ENCODE measurements at places on chromosomes 7 and 10.
A peak's percentile ranks its signal among the peaks of the same experiment; 100 is the strongest.

DNA sequence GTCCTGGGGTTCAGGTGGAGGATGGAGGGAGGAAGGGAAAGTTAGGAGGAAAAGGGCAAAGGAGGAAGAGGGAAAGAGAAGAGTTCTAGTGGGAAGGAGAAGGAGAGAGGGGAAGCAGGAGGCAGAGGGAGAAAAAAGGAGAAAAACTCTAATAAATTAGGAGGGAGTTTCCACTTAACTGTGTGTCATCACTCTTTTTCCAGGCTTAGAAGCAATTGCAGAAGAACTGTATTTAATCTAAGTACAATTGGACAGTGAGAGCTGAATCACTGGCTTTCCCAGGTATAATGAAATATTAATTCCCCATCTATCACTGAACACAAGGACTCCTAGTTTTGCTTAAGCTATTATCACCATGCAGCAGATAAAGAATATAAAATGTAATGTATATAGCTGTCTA lies 76.8 kb downstream of the CREB3L2 start:
- DNase-seq, result no peak

DNA sequence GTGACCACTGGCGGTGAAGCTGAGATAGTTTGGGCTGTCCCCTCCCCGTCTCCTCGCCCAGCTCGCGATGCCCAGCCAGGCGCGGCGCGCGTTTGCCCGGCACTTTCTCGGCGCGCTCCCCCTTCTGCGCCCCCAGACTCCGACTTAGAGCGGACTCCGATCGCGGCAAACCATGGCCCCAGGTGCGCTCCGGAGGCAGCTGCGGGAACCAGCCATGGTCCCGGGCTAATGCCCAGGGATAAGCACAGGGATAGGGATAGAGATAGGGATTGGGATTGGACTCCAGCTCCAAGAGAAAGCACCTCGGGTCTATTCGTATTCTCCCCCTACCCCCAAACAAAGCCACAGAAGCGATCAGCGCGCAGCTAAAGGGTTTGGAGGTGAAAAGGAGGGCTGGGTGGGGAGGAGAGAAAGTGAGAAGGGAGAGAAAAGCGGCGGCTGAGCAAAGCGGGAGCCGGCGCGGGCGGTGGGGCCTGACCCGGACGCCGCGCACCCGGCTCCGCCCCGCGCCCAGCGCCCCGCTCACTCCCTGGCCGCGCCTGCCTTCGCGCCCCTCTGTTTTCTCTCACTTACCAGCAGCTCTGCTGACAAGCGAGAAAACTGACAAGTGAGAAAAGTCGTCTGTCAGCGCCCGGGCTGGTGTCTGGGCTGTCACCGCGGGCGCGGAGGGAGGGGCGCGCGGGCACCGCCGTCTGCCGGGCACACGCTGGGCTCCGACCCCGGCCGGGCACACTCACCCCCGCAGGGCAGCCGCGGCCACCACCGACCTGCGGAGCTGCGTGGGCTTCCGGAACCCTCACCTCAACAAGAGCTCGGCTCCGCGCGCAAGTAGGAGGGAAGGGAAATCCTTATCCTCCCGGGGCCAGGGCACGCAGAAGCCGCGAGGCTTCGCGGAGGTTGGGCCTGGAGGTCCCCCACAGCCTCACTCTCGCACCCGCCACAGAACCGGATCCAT lies at the start of gene PDE1C:
Gene PDE1C (minus strand): TSS at position 2 of the 955 bp plus-strand sequence.
- no peak for DNase-seq

DNA sequence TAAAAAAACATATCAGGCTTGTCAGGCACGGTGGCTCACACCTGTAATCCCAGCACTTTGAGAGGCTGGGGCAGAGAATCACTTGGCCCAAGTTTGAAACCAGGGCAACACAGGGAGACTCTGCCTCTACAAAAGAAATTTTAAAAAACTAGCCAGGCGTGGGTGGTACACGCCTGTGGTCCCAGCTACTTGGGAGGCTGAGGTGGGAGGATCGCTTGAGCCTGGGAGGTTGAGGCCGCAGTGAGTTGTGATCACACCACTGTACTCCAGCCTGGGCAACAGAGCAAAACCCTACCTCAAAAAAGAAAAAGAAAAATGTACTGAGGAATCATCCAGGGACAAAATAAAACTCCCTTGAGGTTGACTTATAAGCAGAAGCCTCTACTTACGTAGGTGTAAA lies 149.9 kb upstream of the KLF14 start:
- no peak for DNase-seq

GRCh38 chr10:117472872-117473271 lies 69.7 kb upstream of the EMX2 start:
- DNase-seq, result no peak

- no peak for DNase-seq
Measured at GRCh38 chr10:31623947-31624346, 304.7 kb downstream of the ARHGAP12 start.

GRCh38 chr10:44233561-44234482 lies 151.1 kb downstream of the CXCL12 start:
- no peak for DNase-seq

DNA sequence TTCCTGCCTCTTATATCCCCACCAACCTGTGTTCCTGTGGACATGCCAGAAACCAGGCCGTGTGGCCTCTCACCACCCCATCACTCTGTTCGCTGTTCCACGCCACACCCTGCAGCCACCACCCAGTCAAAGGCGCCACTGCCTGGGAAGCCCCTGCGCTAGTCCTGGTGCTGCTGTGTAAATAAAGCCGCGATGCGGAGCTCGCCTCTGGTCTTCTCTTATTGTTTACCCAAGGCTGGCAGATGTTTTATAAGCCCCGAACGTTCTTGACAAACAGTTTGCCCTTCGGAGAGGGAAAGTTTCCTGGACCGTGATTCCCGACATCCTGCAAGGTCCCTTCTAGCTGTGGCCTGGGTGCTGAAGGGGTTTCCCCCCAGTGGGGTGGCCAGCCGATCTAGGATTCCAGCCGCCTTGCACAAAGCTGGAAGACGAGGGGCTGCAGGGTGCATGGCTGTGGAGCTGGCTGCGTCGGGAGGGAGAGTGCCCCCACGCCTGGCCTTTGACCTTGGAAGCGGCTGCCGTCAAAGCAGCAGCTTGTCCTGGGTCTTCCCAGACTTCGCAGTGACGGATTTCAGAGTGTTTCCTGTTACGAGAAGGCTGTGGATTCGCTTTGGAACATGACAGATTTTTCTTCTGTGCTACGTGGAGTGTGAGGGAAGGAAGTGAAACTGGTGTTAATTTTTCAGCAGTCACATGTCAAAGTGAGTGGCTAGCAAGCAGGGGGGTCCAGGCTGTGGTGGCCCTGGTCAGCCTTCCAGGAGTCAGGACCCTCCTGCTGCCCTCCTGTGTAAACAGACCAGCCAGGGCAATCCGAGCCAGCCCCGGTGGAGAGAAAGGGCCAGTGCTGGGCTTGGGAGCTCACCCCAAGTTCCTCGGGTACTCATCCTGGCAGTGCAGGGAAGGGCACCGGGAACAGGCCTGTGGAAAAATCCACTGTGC lies 61.6 kb downstream of the LHPP start:
- DNase-seq, result no peak

- no peak for DNase-seq
Measured at GRCh38 chr7:52691257-52691656, 344.2 kb upstream of the POM121L12 start.

GRCh38 chr10:29719281-29719675 lies 84.5 kb upstream of the SVIL start:
- no peak for DNase-seq

DNA sequence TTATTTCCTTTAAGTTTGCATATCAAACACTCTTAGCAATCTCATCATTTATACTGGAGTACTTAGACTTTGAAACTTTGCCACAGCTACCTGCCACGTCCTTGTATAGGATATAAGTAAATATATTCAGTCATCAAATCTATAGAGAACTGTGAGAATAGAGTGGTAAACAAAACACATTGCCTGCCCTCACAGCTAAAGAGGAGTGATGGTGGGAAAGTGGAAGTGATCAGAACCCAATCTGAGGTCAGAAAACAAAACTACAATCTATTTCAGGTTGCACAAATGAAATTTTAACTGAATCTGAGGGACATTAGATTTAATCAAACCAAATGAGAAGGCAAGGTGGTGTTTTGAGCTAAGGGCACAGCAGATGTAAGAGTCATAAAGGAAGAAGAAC lies 74.8 kb downstream of the ZEB1 start:
- DNase-seq, result no peak

GRCh38 chr10:128150045-128150493 lies 23.8 kb upstream of the MKI67 start:
- peak; percentile 67 for DNase-seq

GRCh38 chr10:27819781-27820531 lies 74.3 kb upstream of the MKX start:
- no peak for DNase-seq

DNA sequence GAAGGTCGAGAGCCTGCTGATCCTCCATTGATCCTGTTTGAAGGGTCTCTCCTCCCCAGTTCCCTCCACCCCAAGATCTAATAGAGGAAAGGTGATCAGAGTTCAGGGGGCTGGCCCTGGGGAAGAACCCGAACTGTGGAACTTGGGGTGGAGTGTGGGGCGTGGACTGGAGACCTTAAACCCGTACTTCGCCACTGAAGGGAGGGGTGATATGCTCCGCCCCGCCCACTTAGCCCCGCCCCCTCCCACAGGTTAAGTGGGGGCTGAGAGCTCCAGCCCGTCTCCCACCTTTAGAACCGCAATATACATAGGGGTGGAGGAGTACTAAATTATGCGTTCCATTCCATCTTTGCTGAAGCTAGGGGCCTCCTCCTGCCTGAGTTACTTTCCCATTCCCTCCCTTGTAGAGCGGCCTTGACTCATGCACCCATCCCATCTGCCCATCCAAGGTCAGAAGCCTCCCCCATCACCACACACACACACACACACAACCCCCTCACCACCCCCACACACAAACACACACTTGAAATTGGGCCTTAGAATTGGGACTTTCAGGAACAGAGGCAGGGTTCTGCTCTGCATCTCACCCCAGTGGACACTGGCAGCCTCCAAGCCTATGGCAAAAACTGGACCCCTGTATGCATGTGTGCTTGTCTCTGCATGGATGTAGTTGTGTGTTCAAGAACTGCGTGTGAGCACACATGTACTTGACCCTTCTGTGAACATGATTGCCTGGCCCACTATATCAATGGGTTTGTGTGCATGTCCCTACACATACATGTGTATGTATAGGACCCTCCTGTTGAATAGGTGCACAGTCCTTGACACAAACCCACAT lies 991 bp downstream of the SEMA4G start:
- no peak for DNase-seq

DNA sequence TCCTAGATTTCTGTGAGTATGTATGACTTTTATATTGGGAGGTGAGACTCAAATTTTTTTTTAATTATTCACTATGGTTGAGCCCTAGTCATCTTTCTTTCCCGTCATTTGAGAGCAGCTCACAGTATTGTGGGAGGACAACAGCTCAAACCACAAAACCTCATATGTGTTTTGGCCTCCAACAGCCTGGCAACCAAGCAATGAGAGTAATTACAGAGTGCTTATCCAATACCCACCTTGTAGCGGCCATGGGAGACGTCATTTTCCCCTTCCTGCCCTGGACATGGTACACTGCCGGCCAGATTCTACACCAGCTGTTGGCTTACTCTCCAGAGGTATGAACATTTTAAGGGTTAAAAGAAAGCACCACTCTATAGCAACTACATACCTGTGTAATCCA lies 49.1 kb downstream of the DOCK4 start:
- no peak for DNase-seq

- no peak for DNase-seq
Measured at GRCh38 chr7:31948029-31948428, 122.2 kb downstream of the PDE1C start.

- DNase-seq, result no peak
Measured at GRCh38 chr7:4834601-4835397, 27.0 kb downstream of the PAPOLB start.

DNA sequence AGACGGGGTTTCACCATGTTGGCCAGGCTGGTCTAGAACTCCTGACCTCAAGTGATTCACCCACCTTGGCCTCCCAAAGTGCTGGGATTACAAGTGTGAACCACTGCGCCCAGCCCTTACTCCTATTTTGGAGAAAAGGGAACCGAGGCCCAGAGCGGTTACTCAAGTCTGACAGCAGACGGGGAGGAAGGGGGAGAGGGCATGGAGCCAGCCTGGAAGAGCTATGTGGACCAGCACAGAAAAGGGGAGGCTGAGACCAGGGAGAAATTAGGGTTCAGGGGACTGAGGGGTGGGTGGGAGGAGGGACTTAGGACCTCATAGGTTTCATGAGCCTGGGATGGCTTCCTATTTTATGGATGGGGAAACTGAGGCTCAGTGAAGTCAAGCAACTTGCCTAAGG lies 1.5 kb downstream of the SFRP5 start:
- no peak for DNase-seq

- DNase-seq, result no peak
Measured at GRCh38 chr10:110002801-110003523, 4.8 kb upstream of the ADD3 start.

DNA sequence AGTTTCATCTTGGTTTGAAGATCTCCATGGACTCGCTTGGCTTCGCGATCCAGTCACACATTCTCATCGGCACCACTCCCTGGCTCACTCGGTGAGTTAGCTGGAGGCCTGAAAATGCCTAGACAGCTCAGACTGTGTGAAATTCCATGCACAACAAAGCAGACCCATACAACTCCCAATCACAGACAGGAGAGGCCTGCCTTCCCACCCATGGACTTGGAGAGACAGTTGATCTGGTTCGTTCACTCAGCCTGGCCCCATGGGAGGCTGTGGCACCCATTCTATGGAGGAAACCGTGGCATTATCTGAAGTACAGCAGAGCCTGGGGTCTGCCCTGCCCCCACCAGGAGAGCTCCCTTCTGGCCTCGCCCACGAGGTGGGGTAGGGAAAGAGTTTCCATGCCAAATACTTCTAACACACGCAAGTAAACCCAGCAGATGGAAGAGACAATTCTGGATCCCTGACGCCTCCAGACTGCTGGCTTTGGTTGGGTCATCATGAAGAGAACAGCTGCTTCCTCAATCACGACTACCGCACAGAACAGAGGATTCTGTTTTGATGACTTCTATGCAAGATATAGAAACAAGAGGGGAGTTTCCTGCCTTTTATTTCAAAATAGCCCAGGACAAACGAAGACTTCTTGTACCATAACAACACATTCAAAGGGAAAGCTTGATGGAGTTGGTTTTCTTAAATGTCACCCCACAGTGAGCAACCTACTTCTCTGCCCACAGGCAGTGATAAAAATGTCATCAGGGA lies 15.9 kb downstream of the FAM53B start:
- DNase-seq, result no peak

GRCh38 chr7:18859318-18859717 lies 258.1 kb downstream of the TWIST1 start:
- no peak for DNase-seq

DNA sequence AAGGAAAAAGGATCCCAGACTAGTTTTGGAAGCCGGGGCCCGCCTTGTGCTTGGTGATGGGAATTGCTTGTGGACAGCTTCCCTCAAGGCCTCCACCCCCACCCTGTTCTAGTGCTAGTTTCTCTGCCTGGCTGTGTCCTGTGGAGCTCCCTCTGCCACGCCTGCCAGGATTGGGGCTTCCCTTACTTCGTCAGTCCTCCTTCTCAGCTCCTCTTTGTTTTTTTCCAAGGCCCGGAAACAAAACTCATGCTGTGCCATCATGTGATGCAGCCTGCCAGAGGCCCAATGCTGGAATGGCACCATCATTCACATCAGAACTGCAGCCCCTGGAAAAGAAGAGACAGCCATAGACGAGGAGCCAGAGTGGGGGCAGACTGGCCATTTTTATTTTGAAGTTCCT lies 11.2 kb downstream of the YKT6 start:
- DNase-seq, result no peak

- DNase-seq, result no peak
Measured at GRCh38 chr7:122702872-122703510, at the start of gene RNF148. Gene RNF148, minus strand, starts transcription at chr7:122702922. Its CDS starts 172 bp downstream, at chr7:122702750.
